ENCODE measurements at places on chromosomes 4 and X.

GRCh38 chrX:40727581-40728252 lies 7.6 kb downstream of the MED14 start:
- no peak for DNase-seq

DNA sequence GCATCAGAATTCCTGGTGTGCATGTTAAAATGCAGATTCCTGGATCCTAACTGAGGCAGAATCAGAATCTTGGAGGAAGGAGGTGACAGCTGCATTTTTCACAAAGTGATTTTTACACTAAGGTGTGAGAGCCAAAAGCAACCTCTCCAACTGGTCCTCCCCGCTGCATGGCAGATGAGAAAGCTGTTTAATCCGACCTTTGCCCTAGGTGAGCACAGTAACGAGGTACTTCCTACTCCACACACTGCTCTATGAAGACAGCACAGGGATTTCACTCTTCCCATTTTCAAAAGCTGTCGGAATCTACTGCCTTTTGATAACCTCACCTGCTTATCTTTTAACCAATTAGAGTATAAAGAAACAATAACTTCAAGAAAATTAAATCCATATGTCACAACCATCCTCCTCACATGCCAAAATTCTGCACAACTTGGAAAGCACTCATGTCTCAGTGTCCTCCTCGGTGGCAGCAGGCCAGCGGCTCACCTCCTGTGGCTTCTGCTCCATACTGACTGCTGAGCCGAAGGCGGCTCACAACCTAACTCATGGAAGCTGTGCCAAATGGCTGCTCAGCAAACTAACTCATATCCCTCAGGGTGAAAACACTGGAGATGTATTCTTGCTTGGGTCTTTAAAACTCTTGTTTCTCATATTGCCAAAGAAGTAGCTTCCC lies 3.6 kb downstream of the CASP6 start:
- DNase-seq: no peak

DNA sequence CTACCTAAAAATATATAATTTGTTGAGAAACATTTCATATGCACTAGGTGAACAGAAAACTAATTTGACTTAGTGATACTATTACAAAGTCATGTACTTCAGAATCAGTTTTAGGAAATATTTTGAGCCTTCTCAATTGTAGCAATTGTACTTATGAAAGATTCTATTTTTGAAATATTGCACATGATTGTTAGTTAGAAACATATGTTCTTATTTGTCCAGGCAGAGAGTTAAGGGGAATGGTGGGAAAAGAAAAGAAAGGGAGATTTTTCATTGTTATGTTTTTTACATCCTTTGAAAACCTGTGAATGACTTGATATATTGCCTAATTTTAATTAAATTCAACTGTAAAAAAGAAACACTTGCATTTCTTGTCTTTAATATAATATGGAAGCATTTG lies 66.0 kb downstream of the GLRB start:
- no peak for DNase-seq

GRCh38 chr4:111633663-111634266 lies 511.5 kb upstream of the FAM241A start:
- DNase-seq: no peak

- DNase-seq: no peak
These were observed at the start of gene PAGE4 for GRCh38 chrX:49829016-49829415. Gene PAGE4 (plus strand): TSS chrX:49829303. CDS start chrX:49830429, 1,126 bp downstream.

GRCh38 chr4:53322696-53323095 lies 43.2 kb downstream of the SCFD2 start:
- no peak for DNase-seq

DNA sequence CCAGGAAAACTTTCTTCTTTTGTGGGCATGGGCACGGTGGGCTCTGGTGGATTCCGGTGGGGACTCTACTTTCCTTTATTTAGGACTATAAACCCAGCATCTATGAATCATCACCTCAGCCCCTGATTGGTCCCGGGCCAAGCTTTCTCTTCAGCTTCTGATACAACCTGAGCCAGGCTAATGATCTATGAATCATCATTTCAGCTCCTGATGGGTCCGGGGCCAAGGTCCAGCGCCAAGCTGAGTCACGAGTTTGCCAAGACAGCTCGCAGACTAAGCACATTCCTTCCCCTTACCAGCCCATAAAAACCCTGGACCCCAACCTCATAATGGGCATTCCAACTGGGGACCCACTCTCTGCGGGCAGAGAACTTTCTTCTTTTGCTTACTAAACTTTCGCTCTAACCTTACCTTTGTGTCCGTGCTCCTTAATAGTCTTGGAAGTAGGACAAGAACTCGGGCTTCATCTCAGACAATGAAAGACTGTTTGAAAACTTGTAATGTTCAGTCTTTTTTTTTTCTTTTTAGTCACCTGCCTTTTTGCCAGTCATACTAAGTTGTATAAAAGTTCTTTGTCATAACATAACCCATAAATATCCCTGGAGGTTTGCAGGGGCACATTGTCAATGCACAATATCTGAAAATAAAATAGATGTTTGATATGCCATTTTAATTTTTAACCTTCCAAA lies 904.9 kb upstream of the EPHA5 start:
- DNase-seq: no peak

GRCh38 chr4:8606476-8606875 lies 13.9 kb downstream of the CPZ start:
- DNase-seq: no peak

DNA sequence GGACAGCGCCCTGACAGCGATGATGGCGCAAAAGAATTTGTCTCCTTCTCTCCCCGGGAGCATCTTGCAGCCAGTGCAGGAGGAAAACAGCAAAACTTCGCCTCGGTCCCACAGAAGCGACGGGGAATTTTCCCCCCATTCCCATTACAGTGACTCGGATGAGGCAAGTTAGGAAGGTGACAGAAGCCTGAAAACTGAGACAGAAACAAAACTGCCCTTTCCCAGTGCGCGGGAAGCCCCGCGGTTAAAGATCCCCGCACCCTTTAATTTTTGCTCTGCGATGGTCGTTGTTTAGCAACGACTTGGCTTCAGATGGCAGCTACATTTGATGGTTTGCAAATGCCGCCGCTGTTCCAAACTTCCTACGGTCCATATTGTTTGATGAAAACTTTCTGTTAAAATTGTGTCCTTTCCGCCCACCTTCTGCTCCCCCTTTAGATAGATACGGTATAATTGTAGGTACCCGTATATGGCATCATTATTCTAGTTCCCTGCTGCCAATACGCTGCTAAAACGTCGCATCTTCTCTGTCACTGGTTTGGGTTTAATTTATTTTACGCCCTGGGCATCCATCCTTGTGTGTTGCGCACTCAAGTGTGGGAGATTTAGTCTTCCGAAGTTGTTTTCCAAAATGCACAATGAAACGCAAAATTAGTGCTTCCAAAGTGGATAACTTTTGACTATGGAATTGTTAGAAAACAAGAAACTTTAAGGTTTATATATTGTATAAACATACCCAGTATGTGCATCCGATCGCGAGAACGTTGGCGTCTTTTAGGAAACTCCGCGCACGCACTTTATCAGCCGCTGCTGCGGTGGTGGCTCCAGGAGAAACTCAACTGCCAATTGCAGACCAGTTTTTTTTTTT lies 1.5 kb downstream of the ATOH1 start:
- DNase-seq: no peak

GRCh38 chrX:51496501-51497291 lies at the start of gene NUDT11:
Gene NUDT11 (minus strand): TSS chrX:51496592. CDS start chrX:51496444, 148 bp downstream.
- peak; percentile 59 for DNase-seq

- DNase-seq: no peak
These were observed 827.7 kb downstream of the FSTL5 start for GRCh38 chr4:161336016-161336530.

DNA sequence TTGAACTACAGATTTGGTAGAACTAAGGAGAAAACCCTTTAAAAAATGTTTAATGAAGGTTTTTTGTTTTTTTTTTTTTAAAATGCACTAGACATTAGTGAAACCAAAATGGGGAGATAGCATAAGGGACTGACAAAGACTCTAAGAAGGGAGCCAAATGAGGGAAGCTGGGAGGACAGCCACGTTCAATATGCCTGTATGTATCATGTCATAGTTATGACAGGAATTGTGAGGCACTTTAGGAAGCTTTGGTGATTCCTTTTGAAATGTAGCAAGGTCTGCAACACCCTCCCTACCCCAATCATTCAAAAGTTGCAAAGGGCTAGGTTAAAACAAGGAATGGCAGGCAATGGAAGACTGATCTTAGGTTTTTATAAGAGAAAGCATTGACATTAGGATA lies 526.0 kb downstream of the TLL1 start:
- no peak for DNase-seq

DNA sequence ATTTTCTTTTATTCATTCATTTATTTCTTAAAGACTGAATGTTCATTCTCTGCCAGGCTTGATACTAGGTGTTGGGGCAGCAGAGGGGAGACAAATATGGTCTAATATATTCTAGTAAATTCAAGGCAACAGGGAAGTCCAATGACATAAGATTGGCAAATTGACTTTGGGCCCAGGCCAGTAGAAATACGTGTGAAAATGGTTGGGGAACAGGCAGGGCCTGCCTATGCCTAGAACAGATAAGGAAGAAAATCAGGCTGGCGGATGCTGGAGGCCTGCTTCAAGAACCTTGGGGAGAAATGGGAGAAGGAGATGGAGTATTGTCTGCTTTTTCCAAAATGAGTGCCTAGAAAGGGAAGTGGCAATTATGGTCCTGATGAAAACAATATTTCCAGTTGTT lies 108.6 kb downstream of the RTL5 start:
- no peak for DNase-seq

DNA sequence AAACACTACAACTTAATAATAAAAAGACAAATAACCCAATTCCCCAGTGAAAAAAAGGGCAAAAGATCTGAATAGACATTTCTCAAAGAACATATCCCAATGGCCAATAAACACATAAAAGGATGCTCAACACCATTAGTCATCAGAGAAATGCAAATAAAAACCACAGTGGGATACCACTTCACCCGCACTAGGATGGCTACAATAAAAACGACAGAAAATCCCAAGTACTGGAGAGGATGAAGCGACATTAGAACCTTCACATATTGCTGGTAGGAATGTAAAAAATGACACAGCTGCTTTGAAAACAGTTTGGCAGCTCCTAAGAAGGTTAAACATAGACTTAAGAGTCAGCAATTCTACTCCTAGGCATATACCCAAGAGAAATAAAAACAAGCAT lies 140.6 kb upstream of the ARX start:
- no peak for DNase-seq

DNA sequence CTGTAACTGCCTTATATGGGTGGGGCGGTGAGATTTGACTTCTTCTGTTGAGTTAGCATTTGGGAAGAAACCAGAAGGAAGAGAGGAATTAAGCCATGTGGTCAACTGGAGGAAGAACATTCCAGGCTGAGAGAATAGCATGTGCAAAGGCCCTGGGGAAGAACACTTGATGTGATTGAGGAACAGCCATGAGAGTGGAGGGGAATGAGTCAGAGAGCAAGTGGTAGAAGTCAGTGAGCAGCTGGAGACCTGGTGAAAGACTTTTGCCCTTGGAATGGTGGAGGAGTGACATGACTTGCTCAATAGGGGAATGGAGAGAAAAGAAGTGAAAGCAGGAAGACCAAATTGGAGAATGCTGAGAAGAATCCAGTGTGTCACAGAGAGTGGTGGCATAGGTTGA lies 327.8 kb upstream of the HAND2 start:
- DNase-seq: no peak

DNA sequence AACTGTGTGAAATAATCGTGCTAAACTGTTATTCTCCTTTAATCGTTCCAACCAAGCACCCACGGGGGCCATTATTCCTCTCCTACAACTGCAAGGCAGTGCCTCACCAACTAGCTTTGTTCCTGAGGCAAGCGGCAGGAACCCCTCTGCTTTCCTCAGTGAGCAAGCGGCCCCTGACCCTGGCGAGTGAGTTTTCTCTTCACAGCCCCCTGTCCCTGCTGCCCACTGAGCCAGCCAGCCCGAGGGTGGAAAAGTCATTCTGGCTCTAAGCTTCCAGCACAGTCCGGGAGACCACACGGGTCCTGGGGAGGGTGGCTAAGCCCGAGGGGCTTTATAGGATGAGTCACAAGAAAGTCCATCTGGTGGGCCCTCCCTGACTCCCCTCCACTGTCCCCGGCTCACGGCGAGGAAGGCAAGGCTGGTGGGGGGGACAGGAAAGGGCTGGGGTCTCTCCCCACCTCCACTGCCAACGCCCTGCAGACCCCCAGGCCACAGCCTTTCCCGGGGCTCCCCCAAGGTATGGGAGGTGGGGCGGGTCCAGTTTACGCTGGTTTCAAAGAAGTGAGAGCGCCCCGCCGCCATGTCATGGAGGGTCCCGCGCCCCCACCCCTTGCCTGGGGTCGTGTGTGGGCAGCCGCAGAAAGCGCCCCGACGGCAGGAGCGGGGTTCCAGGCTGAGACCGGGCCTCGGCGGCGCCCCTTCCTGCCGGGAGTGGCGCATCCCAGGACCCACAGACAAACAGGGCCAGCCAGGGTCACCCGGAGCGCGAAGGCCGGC lies 45.0 kb downstream of the CPLX1 start:
- no peak for DNase-seq

DNA sequence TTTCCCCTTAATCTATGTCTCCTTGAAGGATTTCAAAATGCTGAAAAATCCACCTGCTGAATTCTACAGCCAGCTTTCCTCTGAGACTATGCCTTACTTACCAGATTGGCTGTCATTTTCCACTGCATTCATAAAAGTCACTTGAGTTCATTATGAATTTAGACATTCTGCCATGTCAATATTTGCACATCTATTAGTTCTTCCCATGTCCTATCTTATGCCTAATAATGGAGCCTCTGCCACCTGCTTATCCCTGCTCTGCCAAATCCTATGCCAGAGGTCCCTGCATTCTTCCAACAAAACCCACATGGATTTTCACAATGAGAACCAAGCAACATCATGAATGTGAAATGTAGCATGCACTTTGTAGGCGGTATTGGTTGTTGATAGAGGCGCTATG lies 42.6 kb downstream of the GASK1B start:
- DNase-seq: no peak

DNA sequence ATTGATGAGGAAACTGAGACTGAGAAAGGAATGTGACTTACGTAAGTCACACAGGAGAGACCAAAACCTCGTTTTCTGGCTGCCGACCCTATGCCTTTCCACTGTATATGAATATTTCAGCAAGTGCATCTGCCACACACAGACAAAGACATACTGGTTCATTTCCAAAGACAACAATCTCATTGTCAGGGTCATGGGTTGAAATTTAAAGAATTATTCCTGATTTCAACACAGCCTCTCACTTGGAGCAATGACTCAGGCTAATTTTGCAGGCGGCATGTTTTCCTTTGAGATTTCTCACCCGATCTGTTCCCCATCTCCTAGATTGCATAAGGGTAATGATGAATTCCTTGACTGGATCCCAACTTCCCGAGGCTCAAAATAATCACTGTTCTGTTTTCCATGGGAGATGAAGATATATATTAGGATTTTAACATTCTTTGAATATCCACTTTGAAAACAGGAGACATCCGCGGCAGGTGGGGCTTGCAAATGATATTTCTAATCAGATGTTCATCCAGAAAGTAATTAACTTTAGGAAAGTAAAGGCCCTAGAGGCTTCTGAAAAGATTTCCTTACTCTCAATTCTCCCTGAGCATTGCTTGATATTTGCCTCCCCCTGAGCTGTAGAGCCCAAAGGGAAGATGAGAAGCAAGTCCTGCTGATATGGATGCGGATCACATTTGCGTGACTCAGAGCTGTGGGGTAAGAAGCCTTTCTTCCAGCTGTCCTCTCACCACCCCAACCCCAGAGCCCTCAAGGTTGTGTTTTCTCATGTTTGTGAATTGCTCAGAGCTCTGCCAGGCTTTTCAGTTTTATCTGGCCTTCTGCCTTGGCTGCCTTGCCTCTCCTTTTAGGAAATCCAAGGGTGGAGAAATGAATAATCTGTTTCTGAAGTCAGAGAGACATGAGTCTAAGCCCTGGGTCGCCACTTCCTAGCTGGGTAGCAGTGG lies 361.1 kb upstream of the BOD1L1 start:
- no peak for DNase-seq
